ENCODE measurements at places on chromosomes 2 and 18.

DNA sequence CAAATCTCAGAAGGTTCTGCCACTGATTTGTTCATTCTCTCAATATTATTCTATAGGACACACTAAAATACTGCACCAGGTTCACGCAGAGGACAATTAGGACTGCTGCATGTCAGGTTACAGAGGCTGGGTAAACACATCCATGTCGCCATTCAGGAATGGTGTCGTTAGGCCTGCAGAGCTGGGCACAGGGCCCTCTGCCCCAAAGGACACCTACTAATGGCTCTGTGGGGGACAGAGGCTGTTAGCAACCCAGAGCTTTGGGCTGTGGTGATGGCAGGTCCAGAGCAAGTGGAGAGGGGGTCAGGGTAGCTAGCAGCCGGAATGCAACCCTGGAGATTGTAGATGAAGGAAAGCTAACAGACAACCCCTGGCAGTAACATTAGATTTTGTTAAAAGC is 115.9 kb downstream of the TTC32 start:
- DNase-seq, result no peak

DNA sequence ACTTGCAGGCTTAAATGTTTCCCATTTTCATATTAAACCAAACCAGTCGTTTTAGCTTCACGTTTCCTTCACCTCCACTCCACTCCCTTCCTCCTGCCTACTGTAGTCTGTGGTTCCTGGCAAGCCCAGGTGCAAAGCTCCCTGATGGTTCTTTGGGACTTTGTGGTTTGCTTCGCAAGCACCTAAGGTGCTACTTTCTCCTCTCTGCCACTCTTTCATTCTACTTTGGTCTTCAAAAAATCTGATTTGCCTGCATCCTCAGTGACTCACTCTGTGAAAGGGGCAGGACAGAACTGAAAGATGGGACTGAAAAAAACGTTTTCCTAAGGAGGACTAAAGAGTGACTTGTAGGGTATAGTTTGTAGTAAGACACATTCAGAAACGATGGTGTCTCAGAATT is 228.4 kb downstream of the CYRIA start:
- DNase-seq, result no peak

GRCh38 chr2:215315301-215315700 is 3.4 kb downstream of the ATIC start:
- no peak for DNase-seq

- no peak for DNase-seq
Observed at GRCh38 chr2:15472133-15472532, 89.0 kb downstream of the NBAS start.

DNA sequence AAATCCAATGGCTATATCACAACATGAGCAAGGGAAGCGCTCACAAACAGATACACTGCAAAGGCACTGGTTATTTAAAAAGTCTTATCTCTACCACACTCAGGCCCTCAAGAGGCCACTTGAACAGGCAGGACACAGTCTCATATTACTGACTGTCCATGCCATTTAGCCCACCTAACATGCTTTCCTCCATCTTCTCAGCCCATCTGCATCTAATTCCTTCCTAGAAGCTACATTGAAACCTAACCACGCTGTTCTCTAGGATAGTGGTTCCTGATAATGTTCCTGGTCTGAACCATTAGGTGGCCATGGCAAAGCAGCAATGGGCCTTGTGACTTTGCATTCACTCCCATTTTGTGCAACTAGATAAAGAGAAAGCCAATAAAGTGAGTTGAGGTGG is 22.5 kb upstream of the NEB start:
- DNase-seq, result no peak
